Effector memory CD4-positive, alpha-beta T cell (primary cell): ENCODE measurements at places on chromosomes 2 and 18.

- no peak for DNase-seq
Measured at GRCh38 chr2:35294636-35295263, 1060.8 kb upstream of the CRIM1 start.

GRCh38 chr18:53508529-53508928, 715.9 kb downstream of the MBD2 start:
- no peak for DNase-seq

GRCh38 chr2:151757861-151758260, 23.6 kb upstream of the NEB start:
- no peak for DNase-seq

GRCh38 chr2:10918661-10919409, 7.1 kb downstream of the KCNF1 start:
- no peak for DNase-seq

- no peak for DNase-seq
Measured at GRCh38 chr2:46576875-46577274, 97.5 kb downstream of the TMEM247 start.

DNA sequence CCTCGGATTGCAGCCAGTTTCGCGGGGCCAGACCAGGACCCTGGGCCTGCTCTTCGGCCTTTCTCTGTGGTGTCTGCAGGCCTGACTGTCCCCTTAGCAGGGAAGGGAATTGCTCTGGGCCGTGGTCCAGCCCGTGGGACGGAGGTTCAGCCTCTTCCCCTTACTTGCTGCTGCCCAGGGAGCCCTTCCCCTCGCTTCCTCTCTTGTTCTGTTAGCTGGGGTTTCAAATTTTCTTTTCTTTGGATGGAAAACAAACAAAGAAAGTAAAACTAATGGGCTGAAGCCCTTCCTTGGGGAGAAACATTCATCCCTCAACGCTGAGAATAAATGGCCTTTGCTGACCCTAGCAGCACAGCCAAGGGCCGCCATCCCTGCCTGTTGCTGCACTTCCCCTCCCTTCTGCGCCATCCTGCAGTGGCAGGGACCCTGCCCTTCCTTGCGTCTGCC, 52.4 kb downstream of the ASAP2 start:
- no peak for DNase-seq

DNA sequence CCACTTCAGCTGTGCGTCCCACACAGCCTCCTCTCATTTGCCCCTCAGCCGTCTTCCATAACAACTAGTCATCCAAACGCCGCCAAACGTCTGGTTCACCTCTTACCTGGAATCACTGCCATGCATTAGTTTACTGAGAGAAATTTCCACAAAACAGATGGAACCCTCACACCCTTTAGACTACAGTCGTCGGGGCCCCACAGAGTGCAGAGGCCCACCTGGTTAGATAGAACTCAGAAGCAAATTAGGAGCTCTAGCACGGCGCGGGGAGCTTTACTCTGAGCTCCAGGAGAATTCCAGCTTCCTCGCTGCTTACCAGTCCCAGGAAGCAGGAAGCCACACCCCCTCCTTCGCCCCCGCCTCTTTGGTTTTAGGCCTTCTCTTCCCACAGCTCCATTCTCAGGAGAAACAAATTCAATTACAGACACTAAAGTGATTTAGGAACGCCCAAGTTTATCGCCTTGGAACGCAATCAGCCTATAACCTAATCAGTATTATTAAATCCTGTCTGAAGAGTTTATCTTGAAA, 9.4 kb downstream of the RNU2-63P start:
- no peak for DNase-seq

DNA sequence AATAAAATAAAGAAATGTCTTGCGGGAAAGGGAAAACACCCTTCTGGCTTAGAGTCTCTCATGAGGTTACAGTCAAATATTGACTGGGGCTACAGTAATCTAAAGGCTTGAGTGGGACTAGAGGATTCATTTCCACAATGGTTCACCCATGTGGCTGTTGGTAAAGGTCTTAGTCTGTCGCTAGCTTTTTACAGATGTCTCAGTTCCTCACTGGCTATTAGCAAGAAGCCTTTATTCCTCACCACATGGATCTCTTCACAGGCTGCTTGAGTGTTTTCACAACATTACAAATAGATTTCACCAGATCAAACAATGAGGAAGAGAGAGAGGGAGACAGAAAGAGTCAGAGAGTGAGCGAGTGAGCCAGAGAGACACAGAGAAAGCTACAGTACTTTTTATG, 8.3 kb upstream of the ZC3H15 start:
- no peak for DNase-seq

DNA sequence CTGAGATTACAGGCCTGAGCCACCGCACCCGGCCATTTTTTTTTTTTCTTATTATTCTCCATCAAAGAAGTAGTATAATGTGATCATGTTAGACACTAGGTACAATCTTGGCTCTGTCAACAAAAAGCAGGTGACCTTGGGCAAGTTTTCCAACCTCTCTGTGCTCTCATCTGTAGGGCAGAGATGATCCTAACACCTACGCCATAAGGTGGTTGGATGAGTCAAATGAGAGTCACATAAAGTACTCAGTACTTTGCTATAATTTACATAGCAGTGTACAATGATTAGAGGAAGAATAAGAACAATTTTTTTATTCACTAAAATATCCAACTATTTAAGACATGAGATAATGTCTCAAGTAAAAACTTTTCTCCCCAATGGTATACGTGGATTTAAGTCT, 128.6 kb downstream of the TGIF1 start:
- DNase-seq = no peak

GRCh38 chr2:44869761-44870160, 71.7 kb upstream of the SIX3 start:
- DNase-seq = no peak

DNA sequence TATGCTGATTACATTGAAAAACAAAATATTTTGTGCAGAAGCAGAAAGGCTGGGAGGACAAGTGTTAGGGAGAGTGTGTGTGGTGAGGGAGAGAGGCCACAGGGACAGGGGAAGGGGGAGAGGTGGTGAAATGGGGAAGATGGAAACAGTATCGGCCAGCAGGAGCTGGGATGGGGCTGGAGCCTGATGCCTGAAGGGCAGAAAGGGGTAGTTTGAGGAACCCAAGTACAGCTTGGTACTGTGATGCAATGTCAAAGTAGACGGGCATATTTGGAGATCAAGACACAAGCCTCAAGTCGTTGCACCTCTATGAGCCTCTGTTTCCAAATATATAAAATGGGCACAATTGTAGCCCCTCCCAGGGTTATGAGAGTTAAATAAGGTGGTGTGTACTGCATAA, 152.1 kb downstream of the LPIN1 start:
- DNase-seq = no peak

GRCh38 chr2:9771101-9771449, 72.2 kb upstream of the TAF1B start:
- no peak for DNase-seq

DNA sequence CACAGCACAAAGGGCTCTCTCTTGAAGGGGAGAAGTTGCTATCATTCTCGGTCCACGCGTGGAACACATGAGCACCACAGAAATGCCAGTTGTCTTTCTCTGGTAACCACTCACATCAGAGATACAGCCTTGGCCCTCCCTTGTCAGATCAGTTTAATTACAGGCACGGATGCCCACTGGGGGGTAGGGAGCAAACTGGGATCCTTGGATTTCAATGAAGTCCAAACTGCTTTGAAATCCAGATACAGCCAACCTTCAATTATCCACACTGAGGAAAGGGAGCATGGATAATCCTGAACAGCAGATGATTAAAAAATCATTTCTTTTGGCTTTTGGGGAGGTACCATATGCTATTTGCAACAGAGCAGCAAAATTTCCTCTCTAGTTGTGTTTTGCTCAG, 63.7 kb upstream of the DAPL1 start:
- no peak for DNase-seq

DNA sequence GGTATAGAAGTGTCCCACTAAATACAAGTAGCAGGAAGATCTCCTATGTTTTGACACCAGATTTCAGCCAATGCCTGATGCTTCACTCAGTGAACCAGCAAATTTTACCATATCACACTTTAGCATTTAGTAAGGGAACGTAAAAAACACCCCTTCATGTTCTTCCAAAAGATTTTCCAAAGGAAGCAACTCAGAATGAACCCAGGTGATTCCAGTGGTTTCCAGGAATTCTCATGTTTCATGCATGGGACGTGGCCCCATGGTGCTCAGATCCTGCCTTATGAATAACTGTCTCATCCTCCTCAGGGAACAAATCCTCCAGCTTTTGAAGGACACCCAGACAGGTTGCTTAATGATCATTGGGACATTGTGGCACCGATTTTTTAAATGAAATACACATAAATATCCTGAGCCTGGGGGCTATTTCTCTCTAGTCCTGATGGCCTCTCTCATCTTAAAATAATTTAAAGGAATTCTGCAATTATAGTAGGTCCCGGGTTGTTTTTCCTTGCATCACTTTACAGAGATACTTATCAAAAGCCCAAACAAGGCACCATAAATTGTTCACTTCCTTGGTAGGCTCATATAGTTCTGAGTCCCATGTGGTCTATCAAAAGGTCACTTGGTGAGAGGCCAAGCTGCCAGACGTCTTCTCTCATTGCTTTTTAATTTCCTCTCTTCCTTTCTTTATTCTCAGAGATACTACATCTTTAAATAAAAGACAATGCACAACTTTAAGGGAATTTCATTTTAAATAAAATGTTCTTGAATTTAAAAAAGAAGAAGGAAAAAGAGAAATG, 261.0 kb downstream of the ZNF516 start:
- no peak for DNase-seq

DNA sequence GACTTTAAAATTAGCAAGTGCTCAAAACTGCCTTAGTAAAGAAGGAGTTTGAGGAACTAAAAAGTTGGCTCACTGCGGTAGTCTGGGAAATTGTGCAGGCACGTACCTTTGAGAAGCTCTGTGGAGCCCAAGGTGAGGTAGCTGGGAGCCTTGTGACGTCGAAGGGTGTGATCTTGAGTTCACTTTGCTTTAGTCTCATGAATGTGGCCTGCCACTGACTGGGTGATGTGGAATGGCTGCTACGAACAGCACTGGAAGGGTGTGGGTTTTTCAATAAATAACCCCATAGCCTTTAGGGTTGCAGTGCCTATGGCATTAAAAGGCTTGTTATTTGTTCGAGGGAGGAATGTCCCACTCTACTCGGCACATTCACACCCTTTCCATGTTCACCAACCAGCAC, 312.3 kb downstream of the PRKCE start:
- no peak for DNase-seq

DNA sequence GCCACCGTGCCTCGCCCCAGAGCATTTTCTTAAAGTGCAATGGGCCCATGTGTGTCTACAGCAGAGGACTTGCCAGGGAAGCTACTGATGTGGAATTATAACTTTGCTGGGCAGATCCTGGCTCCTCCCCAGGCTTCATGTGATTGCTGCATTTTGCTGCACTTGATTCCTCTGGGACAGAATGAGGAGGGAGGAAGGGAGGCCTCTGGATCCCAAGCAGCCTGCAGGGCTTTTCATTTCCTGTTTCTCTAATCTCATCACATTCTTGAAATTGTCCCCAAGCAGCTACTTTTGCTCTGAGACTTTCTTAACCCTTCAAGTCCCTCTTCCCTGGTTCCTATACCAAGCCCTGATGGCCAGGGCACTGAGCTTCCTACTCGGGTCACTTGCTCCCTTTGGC, 134.4 kb upstream of the SEC11C start:
- DNase-seq = no peak

DNA sequence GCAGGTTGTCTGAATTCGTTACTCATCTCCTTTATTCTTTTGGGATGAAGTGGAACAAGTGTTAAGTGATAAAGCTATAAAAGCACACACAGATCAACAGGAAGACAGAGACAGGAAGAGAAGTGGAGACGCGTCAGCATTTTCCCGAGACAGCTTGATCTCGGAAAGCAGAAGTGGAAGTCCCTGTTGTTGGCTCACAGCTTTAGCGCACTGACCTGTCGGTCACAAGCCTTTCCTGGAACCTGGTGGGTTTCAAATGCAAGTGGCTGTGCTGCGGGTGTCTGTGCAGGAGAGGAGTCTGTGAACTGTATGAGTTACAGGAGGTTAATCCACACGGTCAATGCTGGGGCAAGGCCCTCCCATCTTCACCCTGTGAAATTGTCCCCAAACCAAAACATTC, 116.6 kb upstream of the PELI1 start:
- DNase-seq = no peak

- DNase-seq = no peak
Measured at GRCh38 chr18:42941021-42941420, 174.5 kb downstream of the RIT2 start.

DNA sequence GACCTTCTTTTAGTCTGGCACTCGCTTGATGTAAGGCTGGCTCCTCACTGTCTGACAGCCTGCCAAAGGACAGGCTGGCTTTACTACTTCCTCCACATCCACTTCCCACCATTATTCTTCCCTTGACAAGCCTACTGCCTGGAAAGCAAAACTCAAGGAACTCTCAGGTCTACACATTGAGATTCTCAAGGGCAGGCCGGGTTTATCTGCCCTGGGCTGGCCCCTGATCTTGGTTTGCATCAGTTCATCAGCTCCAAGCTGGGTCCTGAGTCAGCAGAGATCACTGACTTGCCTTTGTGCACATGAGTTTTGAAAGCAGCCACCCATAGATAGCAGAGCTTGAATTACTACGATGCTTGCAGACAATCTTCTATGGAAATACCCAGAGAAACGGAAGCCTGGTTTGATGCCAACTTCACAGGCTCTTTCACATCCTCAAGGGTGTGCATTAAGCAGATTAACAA, 53.9 kb downstream of the KCTD18 start:
- DNase-seq = no peak

DNA sequence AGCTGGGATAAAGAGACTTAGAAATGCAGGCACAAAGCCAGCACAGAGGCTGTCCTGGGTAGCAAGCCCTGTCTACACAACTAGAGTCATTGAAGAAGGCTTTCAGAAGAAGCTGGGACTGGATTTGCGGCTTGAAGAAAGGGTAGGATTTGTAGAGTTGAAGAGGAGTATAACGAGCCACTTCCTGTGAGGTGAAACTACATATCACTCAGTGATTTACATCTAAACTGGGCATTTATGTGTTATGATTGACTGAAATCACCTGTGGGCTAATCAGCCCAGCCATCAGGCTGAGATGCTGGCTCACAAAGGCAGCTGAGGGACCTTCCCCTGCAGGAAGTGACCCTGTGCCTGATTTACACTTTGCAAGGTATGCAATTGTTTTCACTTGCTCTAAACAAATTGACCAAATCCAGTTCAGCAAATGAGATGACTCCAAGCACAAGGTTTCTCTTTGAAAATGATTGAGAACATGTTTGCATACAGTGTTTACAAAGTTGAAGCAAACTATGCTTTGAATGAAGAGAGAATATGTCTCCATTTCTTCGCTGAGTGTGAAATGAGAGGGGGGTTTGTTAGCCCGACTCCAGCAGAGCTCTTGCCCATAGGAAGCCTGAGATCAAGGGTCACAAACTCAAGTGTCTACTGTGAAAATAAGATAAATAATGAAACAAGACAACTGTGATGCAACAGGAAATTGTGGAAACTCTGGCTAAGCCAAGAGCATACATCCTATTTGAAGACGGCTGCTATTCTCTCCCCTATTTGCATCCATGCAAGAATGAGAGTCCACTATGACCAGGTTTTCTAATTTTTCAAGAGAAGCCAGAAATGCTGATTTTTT, 69.3 kb upstream of the HK2 start:
- no peak for DNase-seq
